Spleen (tissue), 13 donors: ENCODE measurements at places on chromosomes 7 and 10. TPM values are rescaled to one million over a fixed set of nuclear protein-coding genes. Genes with fewer than 3 reads are reported as not detected.

Gene FAM180A
- total RNA-seq: not detected

Gene MMP21
- total RNA-seq: 0.41 TPM

- no peak overlapping the region for H3K27ac ChIP-seq
- peak; percentile 46 for DNase-seq
- no peaks in the 10 kb centered on the region for H3K36me3 ChIP-seq
- no peaks in the 10 kb centered on the region for H3K4me1 ChIP-seq
- peaks cover 29% of the 10 kb centered on the region for H3K27me3 ChIP-seq
These were observed 49.8 kb upstream of the FGFR2 start for GRCh38 chr10:121648059-121648458.

GRCh38 chr7:94556028-94556427 is 46.4 kb downstream of the CASD1 start:
- no peak for DNase-seq
- no peak overlapping the region for H3K27ac ChIP-seq
- H3K4me3 ChIP-seq: no peak overlapping the region
- H3K36me3 ChIP-seq: peaks cover 5% of the 10 kb centered on the region

GRCh38 chr10:106435081-106435480 is 729.4 kb downstream of the SORCS1 start:
- H3K4me1 ChIP-seq: no peaks in the 10 kb centered on the region
- no peak overlapping the region for H3K27ac ChIP-seq
- no peaks in the 10 kb centered on the region for H3K27me3 ChIP-seq
- no peak overlapping the region for H3K4me3 ChIP-seq
- DNase-seq: no peak

- peaks cover 25% of the 10 kb centered on the region for H3K36me3 ChIP-seq
- no peaks in the 10 kb centered on the region for H3K27me3 ChIP-seq
- no peak for DNase-seq
These were observed 65.2 kb downstream of the KLHDC10 start for GRCh38 chr7:130135208-130136205.

GRCh38 chr7:36732806-36733205 is 8.5 kb upstream of the AOAH start:
- H3K4me1 ChIP-seq: peaks cover 6% of the 10 kb centered on the region
- H3K4me3 ChIP-seq: no peak overlapping the region
- no peaks in the 10 kb centered on the region for H3K27me3 ChIP-seq
- DNase-seq: no peak
- peak overlapping the region; percentile 73 for H3K27ac ChIP-seq
- no peaks in the 10 kb centered on the region for H3K36me3 ChIP-seq

GRCh38 chr10:49107887-49108267 is 7.4 kb downstream of the VSTM4 start:
- no peak overlapping the region for H3K27ac ChIP-seq
- DNase-seq: no peak
- H3K4me1 ChIP-seq: peaks cover 9% of the 10 kb centered on the region
- H3K36me3 ChIP-seq: no peaks in the 10 kb centered on the region
- H3K27me3 ChIP-seq: peaks cover 8% of the 10 kb centered on the region
- no peak overlapping the region for H3K4me3 ChIP-seq
